Activated CD4-positive, alpha-beta T cell treated with anti-CD3 and anti-CD28 coated beads for 24 hours (primary cell): ENCODE measurements at places on chromosomes 12 and 14.

GRCh38 chr12:89593233-89593632, 67.4 kb upstream of the POC1B start:
- no peak for DNase-seq

- DNase-seq: no peak
Measured at GRCh38 chr14:21123429-21123828, 22.6 kb downstream of the TMEM253 start.

- no peak for DNase-seq
Measured at GRCh38 chr14:91152499-91152898, 38.6 kb downstream of the DGLUCY start.

- DNase-seq: no peak
Measured at GRCh38 chr12:75922944-75923642, 108.5 kb downstream of the PHLDA1 start.
